ENCODE measurements at places on chromosomes 2 and 18.

GRCh38 chr2:73956218-73956865 is 28.4 kb upstream of the TET3 start:
- no peak for DNase-seq

- no peak for DNase-seq
These were observed 330.9 kb downstream of the RIT2 start for GRCh38 chr18:42784632-42785031.

GRCh38 chr18:76410033-76410432 is 85.0 kb downstream of the ZNF516 start:
- no peak for DNase-seq

DNA sequence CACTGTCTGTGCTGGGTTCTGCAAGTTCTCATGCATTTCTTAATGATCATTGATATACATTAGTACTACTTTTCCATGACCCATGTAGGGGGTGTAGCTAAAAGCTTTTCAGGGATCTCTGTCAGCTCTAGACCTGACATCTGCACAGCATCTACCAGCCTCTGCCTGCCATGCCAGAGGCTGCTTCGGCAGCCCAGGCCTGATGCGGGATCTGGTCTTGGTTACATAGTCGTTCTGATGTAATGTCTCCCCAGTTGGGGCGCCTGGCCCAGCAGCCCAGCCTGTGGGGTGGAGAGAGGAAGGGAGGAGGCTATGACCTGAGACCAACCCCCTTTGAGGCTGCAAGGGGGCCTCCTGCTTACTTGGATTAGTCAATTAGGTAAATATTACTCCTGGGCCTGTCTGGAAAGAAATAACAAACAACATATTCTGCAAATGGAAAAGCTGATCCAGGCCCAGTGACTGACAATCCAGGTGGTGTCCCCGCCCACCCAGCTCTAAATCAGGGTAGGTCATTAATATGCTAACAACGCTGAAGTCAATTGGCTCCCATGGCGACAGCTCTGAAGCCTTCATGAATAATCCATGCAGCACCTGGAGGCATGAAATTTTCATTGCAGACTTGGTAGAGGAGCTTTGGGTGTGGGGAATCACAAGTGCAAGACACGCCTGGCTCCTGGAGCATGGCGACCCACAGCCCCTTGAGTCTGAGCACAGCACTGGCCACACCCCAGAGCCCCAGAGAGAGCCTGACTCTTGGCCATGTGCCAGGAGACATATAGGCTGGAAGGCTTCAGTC is 575.3 kb downstream of the CMPK2 start:
- DNase-seq = no peak

DNA sequence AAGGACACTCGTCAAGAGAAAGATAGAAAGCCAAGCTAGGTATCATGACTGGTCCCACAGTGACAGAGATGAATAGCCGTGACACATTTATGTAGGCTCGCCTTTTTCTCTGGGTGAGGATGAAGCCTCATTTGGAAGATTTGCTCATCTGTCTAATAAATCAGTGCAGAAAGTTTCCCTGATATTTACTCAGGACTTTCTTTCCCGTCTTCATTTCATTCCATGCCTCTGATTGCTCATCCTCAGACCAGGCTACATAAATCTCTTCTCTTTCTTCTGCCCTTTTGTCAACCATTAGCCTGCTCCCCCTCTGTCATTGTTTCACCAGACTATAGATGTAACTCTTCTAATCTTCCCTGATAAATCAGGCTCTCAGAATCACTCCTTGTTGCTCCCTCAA is 361.8 kb upstream of the MEIS1 start:
- no peak for DNase-seq
